NCI-H2029 treated with DMSO at 0.1 percent for 48 hours (cell line): ENCODE measurements at places on chromosomes 11 and 22.

DNA sequence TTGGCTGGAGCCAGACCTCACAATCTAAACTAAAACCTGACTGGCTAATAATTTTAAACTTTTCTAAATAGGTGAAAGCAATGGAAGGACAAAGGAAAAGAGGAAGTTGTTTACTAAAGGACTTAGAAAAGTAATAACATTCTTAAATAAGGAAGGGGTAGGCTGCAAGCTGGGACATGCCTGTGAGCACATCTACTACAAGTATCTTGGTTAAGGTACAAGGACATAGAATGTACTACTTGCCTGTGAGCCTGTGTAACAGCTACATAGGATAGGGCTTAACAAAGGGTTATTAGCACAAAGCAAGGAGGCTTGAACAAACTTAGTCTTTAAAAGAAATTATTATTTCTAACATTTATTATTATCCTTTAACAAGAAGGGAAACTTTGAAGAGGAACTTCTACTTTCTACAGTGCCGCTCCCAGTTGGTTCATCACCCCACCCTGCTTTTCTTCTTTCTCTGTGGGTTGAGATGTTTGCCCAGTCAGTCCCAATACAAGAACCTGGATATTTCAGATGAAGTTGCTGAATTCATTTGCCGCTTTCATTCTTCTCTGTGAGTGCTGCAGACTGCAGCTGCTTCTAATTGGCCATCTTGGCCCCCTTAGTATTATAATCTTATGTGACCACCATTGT is 87.5 kb downstream of the PRMT3 start:
- no peak for DNase-seq

- no peak for DNase-seq
These were observed 10.5 kb upstream of the FLRT1 start for GRCh38 chr11:64025205-64025604.

DNA sequence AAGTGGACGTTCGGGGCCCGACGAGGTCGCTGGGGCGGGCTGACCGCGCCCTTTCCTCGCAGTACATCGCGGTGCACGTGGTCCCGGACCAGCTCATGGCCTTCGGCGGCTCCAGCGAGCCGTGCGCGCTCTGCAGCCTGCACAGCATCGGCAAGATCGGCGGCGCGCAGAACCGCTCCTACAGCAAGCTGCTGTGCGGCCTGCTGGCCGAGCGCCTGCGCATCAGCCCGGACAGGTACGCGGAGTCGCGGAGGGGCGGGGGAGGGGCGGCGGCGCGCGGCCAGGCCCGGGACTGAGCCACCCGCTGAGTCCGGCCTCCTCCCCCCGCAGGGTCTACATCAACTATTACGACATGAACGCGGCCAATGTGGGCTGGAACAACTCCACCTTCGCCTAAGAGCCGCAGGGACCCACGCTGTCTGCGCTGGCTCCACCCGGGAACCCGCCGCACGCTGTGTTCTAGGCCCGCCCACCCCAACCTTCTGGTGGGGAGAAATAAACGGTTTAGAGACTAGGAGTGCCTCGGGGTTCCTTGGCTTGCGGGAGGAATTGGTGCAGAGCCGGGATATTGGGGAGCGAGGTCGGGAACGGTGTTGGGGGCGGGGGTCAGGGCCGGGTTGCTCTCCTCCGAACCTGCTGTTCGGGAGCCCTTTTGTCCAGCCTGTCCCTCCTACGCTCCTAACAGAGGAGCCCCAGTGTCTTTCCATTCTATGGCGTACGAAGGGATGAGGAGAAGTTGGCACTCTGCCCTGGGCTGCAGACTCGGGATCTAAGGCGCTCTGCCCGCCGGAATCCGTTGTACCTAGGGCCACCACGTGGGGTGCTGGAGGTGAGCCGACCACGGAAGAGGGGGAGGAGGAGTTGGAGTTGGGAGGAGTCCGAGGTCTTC is 771 bp downstream of the MIF start:
- peak; percentile 74 for DNase-seq

GRCh38 chr11:125358254-125358840 is 137.7 kb downstream of the FEZ1 start:
- DNase-seq = no peak

DNA sequence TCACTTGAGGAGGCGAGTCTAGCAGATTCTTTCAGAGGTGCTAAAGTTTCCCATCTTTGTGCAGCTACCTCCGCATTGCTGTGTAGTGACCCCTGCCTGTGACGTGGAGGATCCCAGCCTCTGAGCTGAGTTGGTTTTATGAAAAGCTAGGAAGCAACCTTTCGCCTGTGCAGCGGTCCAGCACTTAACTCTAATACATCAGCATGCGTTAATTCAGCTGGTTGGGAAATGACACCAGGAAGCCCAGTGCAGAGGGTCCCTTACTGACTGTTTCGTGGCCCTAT is 8.9 kb upstream of the SAMM50 start:
- DNase-seq = no peak

GRCh38 chr11:57294225-57295131 is 30.3 kb downstream of the TNKS1BP1 start:
- DNase-seq = peak; percentile 90

GRCh38 chr11:64484191-64485022 is 106.6 kb upstream of the SLC22A12 start:
- no peak for DNase-seq

GRCh38 chr11:59011655-59012397 is 72.5 kb downstream of the GLYATL1 start:
- no peak for DNase-seq

- DNase-seq = no peak
These were observed 53.5 kb upstream of the MYEOV start for GRCh38 chr11:69240332-69241074.

DNA sequence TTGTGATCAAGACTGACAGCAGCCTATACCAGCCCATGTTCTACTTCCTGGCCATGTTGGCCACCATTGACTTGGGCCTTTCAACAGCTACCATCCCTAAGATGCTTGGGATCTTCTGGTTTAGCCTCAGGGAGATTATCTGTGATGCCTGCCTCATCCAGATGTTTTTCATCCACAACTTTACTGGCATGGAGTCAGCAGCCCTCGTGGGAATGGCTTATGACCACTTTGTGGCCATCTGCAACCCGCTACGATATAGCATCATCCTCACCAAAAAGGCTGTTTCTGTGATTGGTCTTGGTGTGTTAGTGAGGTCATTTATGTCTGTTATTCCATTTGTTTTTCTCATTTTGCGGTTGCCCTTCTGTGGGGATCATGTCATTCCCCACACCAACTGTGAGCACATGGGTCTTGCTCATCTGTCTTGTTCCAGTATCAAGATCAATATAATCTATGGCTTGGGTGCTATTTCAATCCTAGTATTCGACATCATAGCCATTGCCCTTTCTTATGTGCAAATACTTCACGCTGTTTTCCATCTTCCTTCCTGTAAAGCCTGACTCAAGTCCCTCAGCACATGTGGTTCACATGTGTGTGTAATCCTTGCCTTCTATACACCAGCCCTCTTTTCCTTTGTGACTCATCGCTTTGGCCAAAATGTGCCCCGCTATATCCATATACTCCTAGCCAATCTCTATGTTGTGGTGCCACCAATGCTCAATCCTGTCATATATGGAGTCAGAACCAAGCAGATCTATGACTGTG is 23.6 kb downstream of the OR52E1 start:
- DNase-seq = no peak

- no peak for DNase-seq
These were observed 156.9 kb upstream of the HSD17B12 start for GRCh38 chr11:43523632-43524031.

DNA sequence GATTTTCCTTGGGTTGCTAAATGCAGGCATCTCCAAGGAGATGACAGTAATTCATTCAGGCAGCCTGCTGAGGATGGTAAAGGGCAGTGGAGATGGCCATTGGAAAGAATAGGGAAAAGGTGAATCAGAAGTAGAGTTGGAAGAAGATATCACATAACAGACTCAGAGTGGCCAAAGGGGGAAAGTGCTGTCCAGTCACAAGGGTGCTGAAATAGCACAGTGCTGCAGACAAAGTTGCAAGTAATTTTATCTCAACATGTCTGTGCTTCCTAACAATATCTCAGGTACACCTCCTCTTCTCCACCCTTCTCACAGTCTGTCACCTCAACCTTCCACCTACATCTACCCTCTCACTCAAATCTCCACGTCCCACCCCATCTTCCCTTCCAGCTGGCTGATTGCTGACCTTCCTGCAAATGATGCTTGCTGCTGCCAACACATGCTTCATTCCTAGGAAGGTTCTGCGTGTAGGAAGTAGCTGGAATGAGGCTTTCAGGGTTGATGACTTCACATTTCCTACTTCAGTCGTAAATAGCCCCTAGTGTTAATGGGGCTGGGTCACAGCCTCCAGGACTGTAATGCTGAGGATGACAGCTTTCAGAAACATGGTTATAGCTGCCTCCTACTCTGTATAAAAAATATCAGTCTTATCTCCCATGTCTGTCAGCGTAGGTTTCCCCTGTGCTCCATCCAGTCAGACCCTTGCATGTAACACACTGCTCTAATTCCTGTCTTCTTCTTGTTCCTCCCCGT is 123.9 kb downstream of the CTNND1 start:
- DNase-seq = no peak

- DNase-seq = no peak
These were observed 3.5 kb downstream of the KRTAP5-9 start for GRCh38 chr11:71551711-71552110.

DNA sequence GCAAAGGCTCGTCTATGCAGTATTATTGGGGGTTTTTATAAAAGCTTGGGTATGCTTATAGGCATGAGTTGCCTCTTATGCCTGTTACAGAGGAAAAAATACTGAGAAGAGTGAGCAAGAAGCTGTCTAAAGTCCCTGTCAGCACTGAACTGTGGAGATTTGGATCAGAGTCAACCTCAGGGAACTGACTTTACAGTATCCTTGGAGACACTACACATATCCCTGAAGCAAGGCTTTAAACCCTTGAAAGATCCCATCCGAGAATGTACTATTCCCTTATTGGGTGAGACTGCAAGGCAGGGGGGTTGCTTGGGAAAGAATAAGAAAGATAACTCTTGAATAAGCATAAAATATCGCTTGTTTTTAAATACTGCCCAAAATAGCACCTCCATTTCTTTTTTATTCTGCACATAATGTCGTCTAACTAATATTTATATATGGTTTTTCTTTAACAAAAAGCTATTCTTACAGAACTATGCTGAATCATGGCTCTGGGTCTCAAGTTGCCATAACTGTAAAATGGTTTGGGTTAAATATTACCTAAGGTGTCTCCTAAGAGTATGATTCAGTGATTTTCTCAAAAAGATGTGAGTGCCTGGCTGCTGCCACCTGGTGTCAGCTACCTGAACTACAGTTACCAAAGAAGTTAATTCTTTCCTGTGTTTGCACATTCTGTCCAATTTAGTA is 1062.8 kb downstream of the DLG2 start:
- DNase-seq = no peak

DNA sequence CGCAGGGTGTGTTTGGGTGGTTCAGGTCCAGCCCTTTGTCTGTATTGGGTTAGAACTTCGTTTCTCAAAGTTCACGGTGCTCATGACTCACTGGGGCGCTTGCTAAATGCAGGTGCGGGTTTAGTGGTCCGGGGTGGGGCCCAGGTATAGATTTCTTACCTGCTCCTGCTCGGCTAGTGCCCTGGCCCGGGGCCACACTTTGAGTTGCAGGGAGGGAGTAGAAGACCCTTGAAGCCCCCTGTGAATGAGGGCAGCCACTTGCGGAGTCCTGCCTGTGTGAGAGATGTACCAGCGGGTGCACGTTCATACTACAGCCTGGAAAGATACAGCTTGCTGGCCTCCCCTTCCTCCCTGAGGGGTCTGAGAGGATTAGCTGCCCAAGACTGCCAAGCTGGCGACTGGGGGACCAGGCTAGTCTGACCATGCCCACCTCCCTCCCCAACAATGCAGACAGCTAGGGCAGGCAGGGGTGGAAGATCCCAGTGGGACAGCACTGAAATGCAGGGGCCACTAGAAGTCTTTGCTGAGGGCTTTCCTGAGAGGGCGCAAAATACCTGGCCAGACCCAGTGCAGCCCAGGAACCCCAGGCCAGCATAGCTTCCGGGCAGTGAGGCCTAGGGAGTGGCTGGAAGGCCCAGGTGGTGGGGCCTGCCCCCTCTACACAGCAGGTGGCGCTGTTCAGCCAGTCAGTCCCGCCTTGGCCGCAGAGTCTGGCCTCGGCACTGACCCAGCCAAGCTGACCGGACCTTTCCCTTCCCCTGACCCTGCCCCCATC is 5.1 kb upstream of the MYRF start:
- DNase-seq = peak; percentile 14

- DNase-seq = no peak
These were observed 3.3 kb upstream of the BEST1 start for GRCh38 chr11:61946894-61947293.

DNA sequence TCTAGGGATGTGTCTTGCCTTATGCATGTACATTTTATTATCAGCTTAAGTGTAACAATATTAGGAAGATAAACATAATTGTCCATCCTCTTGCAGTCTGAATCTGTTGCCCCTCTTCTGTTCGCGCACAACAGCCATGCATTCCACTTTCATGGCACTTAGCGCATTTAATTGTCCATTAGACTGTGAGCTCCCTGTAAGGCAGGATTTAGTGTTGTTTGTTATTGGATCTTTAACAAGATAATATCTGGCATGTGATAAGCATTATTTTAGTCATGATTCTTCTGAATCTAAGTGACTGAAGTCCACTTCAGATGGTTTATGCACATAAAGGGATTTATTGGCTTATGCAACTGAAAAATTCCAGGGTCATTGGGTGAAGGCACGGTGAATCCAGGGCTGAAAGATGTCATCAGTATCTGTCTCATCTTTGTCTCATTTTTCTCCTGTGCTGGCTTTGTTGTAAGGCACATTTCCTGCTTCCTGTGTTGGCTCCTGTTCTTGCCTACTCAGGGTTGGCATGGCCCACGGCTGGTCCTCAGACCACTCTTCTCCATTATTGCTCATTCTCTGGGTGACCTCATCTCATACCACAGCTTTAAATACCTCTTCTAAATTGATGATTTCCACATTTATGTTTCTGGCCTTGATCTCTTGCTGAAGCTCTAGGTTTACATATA is 37.6 kb downstream of the ATXN10 start:
- DNase-seq = peak; percentile 77

DNA sequence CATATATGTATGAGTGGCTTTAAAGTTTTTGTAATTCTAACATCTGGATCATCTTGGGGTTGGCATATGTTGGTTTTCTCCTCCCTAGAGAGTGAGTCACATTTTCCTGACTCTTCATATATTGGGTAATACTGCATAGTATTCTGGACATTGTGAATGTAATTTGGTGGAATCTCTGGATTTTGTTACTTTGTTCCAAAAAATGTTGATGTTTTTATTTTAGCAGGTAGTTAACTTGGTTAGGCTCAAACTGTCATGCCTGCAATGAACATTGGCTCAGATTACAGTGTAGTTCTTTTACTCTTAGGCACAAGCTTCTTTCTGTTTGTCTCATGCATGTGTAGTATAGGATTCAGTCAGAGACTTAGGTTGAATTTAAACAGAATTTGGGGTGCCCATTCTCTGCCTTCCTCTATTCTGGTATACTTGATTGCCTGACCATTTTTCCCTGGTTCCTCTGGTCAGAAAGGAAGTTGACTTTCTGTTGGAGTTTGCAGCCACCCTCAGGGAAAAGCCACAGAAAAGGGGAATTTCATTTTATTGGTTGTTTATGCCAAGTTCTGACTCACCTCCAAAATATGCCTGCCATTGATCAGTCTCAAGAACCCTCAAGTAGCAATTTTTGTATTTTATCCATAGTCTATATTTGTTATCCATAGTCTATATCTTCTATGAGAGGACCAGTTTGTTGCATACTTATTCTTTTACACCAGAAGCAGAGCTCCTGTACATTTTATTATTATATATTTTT is 151.7 kb downstream of the UVRAG start:
- no peak for DNase-seq

GRCh38 chr11:9569588-9570164 is 3.8 kb upstream of the WEE1 start:
- no peak for DNase-seq

- no peak for DNase-seq
These were observed 29.1 kb downstream of the RTL6 start for GRCh38 chr22:44468973-44469372.
